ENCODE measurements at places on chromosomes 2 and 18.

DNA sequence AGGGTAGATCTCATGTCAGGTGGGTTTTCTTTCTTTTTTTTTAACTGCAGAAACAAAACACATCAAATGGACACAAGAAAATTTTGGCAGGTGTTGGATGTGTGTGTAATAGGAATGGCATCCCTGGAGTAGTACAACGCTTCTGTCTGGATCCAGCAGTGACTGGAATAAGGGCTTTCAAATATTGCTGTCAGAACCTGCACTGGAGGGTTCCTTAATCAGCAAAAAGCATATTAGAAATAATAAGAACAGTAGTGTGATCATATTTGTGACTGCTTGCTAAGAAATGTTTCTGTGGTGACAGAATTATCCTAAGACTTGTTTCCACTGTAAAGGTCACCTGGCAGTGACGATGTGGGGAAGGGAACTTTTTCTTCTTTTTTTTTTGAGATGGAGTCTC is 30.8 kb downstream of the CREG2 start:
- DNase-seq, result no peak

GRCh38 chr2:232872826-232873225 is 2.8 kb downstream of the SNORC start:
- DNase-seq, result no peak

DNA sequence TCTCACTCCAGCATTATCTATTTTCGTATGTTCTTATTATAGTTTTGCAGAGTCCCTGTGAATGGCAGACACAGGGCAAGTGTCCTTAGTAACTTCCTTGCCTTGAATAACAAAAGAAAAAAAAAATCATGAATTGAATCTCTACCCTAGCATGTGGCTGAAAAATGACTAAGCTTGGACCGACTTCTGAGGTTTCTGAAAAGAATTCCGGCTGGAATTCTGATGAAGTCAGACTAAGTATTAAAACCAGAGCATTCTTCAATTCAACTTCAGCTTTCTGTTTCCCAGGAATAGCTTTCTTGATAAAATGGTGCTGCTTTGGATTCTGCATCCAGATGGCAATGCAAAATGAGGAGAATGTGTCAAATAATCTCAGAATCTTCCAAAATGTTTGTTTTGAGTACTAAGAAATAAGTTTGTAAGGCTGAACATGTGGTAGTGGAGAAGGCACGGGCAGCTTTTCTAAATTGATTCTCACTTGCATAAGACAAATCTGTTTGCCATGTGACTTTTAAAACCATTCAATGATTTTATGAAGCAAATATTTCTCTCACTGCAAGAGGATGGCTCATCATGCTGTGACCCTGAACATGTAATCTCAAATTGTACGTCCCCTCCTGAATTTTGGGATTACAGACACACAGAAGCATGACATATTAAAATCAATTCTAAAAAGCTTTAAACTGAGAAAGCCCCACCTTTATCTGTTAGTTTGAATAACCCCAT is 1462.8 kb upstream of the LRRTM1 start:
- DNase-seq, result no peak

DNA sequence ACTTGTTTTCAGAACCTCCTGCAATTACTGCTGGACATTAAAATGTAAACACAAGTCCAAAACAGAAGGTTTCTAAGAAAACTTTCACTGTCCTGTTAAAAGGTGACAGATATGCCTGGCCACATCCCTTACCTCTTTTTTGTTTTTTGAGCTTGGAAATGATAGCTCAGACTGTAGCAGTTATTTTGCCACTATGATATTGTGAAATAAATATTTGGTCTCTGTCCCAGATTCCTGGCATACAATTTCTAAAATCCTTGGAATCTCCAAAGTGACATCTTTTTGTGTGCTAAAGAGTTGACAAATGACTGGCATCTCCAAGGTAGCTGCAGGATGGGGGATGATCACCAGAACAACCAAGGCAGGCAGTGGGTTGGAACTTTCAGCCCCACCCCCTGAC is 16.8 kb downstream of the TPGS2 start:
- no peak for DNase-seq

DNA sequence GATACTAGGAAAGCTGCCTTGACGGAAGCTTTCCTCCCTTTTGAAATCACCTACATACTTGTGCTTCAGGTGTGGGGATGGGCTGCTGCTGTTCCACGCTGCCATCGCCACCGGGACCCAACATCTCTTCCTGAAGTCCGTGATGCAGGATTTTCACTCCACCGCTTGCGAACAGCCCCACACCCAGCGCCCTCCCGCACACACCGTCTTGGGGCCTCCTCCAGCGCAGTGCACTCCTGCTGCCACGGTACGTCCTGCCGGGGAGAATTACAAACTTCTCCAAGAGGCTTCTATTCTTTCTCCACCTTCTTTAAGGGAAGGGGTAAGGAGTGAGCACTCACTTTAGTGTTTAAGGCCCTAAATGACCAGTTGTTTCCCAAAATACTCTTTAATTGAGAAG is 58.2 kb downstream of the HRH4 start:
- no peak for DNase-seq

Data from hematopoietic multipotent progenitor cell treated with erythropoietin and hydrocortisone succinate and interleukin-3 and kit ligand, for 8 days (in vitro differentiated cells).